Chondrocyte (in vitro differentiated cells): ENCODE measurements at places on chromosomes 13 and 19. TPM values are rescaled to one million over a fixed set of nuclear protein-coding genes. Genes with fewer than 3 reads are reported as not detected.

MAG gene
- not detected in 3 replicates for total RNA-seq

ZNF878 gene
- total RNA-seq, result 0.26 to 0.32 TPM (median 0.31 TPM) in 3 replicates

URAD gene
- total RNA-seq, result not detected in 3 replicates

GRCh38 chr13:106083620-106084350, 451.7 kb downstream of the EFNB2 start:
- no peak for DNase-seq
- H3K4me3 ChIP-seq, result no peak overlapping the region
- no peaks in the 10 kb centered on the region for H3K27me3 ChIP-seq
- H3K27ac ChIP-seq, result no peak overlapping the region
- peaks cover 5% of the 10 kb centered on the region for H3K4me1 ChIP-seq

DNA sequence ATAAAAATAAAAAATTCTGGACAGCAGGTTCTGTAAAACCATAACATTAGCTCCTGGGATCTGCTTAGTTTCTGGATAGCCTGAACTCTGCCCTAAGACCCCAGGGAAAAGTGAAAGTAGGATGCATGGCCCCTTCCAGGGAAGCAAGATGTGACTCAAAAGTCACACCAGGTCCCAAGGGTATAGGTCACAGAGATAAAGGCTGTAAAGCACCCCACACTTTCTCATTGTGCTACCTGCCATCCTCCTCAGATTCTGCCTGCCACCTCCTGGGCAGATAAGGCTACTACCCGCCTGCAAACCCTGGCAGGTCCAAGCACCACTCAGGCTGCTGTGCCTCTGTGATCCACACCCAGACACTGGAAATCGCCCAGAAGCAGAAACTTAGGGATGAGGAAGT, 20.6 kb downstream of the FFAR2 start:
- no peak for DNase-seq
- no peak overlapping the region for H3K4me3 ChIP-seq
- H3K4me1 ChIP-seq, result no peaks in the 10 kb centered on the region
- no peaks in the 10 kb centered on the region for H3K36me3 ChIP-seq

- H3K27ac ChIP-seq, result no peak overlapping the region
- no peaks in the 10 kb centered on the region for H3K36me3 ChIP-seq
- no peaks in the 10 kb centered on the region for H3K27me3 ChIP-seq
- peaks cover 8% of the 10 kb centered on the region for H3K4me1 ChIP-seq
- H3K4me3 ChIP-seq, result no peak overlapping the region
- DNase-seq, result no peak
Observed at GRCh38 chr13:106210324-106210723, 325.1 kb downstream of the EFNB2 start.

GRCh38 chr13:42633495-42633894, 59.5 kb downstream of the TNFSF11 start:
- DNase-seq, result no peak
- no peaks in the 10 kb centered on the region for H3K36me3 ChIP-seq

GRCh38 chr19:50534478-50534877, 20.8 kb upstream of the ASPDH start:
- peaks cover 4% of the 10 kb centered on the region for H3K36me3 ChIP-seq
- peaks cover 4% of the 10 kb centered on the region for H3K27me3 ChIP-seq
- H3K4me3 ChIP-seq, result no peak overlapping the region
- no peaks in the 10 kb centered on the region for H3K4me1 ChIP-seq

- DNase-seq, result no peak
- H3K36me3 ChIP-seq, result peaks cover 6% of the 10 kb centered on the region
- H3K4me3 ChIP-seq, result no peak overlapping the region
- no peaks in the 10 kb centered on the region for H3K27me3 ChIP-seq
- H3K4me1 ChIP-seq, result peaks cover 3% of the 10 kb centered on the region
Observed at GRCh38 chr13:100650326-100650725, 24.3 kb downstream of the TMTC4 start.

- DNase-seq, result no peak
- H3K4me3 ChIP-seq, result no peak overlapping the region
- H3K27ac ChIP-seq, result no peak overlapping the region
Observed at GRCh38 chr13:88000239-88000638, 329.1 kb downstream of the SLITRK5 start.

DNA sequence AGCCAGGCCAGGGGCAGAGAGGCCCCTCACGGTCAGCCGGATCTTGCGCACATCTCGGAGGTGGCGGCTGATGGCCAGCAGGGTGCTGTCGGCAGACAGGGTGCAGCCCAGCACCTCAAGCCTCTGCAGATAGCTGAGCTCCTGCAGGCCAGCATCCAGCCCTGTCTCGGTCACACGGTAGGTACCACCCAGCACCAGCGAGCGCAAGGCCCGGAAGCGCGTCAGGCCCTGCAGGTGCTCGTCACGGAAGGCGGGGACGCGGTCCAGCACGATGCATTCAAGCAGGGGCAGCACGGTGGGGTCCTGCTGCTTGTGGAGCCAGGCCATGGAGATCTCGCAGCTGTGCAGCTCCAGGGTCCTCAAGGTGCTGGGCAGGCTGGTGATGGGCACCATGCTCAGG, 7.7 kb downstream of the FBXL12 start:
- no peaks in the 10 kb centered on the region for H3K27me3 ChIP-seq
